GM10248 (cell line): ENCODE measurements at places on chromosomes 3 and 15.

- no peak for DNase-seq
Observed at GRCh38 chr3:8856721-8857120, 87.3 kb upstream of the OXTR start.

DNA sequence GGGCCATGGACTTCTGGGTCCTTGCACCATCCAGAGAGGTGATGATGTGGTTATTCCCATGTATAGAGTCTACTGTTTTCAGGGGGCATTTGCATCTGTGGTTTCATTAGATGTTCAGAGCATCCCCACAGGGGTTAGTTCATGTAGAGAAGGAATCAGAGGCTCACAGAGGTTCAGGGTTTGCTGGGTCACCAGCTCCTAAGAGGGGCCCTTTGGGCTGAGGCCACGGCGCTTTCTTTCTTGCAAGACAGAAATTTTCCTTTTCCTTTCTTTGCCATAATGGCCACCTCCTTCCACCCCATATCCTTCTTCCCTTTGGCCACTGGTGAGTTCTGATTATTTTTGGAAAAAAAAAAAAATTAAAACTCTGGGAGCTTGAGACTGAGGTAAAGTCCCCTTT is 62.3 kb downstream of the APBA2 start:
- DNase-seq = no peak

DNA sequence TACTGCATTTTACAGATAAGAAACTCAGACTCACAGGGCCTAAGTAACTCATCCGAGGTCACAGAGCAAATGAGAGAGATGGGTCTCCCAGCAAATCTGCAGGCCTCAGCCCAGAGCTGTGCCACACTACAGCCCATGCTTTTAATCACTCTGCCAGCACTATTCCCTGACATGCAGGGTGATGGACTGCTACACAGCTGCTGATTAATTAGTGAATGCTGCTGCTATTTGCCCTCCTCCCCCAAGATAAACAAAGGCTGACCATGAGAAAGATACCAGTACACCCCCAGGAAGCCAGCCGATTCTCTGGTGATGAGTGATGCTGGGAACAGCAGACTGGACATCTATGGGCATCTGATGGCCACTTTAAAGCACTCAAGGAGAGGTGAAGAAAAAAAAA is 39.3 kb downstream of the RFTN1 start:
- DNase-seq = no peak

GRCh38 chr3:81173514-81173913 is 587.9 kb downstream of the GBE1 start:
- DNase-seq = no peak

DNA sequence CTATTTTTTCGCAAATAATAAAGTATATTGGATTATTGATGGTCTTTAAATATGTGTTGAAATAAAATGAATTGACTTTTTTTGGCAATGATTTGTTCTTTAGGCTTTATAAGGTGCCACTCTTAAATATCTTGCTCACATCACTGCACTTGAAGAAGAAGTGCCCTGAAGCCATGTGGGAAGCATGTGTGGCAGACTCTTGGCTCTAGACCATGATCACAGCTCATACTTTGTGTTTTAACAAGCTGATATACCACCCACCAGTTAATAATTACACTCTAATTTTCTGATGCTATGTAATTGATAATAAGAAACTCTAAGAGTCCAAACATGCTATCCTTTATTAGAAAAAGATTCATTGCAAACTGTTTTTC is 52.1 kb upstream of the TGFBR2 start:
- no peak for DNase-seq

DNA sequence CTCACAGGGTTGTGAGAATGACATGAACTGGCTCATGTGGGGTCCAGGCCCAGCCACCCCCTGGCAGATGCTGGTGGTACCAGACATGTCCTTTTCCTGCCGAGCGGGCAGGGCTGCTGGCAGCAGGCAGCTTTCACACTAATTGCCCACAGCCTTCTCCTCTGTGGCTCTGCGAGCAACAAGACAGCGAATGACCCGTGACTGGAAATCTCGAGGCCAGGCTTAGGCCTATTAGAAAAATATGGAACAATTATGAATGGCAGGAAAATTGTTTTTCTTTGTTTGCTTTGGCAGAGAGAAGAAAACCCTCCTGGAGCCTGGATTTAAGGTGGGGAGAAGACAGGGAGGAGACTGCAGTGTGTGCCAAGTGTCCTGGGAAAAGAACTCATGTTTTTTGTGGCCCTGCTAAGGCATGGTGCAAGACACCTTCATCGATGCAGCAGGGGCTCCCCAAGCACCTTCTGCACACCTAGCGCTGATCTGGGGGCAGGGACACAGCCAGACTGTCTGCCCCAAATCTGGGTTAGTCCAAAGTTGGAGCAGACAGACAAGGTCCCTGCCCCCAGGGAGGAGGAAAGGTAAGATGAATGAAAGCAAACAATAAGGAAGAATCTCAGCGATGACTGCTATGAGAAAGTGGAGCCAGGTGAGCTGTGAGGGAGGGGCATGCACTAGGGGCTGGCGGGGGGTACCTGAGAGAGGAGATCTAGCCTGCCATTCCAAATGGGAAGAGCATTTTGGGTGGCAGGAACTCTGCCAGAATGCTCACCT is 193.8 kb upstream of the TLE3 start:
- DNase-seq = no peak

GRCh38 chr3:62605413-62606068 is 232.2 kb upstream of the FEZF2 start:
- no peak for DNase-seq

- DNase-seq = no peak
Observed at GRCh38 chr3:36704280-36704679, 60.1 kb downstream of the DCLK3 start.

DNA sequence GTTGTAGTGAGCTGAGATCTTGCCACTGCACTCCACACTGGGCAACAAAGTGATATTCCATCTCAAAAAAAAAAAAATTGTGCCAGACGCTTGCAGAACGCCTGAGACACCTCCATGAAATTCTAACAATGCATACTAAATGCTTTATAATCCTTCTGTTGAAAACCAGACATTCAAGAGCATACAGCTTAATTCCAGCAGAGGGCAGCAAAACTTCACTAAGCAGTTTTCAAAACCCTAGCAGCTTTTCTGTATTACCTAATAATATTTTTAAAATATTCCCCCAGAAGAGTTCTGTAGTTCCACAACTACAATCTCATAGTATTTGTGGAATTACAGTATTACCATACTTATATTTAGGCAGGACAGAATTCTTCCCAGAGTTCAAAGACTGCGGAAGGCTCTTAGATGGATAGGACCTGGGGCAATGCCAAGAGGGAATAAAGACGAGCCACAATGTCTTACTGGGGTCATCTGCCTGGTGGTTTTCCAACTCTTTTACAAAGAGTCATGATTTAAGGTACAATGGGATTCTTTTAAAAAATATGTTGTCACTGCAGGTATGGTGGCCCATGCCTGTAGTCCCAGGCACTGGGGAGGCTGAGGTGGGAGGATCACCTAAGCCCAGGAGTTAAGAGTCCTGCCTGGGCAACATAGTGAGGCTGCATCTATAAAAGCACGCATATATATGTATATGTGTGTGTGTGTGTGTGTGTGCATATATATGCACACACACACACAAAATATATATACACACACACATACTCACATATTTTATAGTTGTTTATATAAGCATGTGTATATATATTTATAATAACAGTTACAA is 19.6 kb upstream of the TASOR start:
- DNase-seq = peak; percentile 61

GRCh38 chr3:105826778-105827634 is 41.8 kb downstream of the CBLB start:
- DNase-seq = no peak

DNA sequence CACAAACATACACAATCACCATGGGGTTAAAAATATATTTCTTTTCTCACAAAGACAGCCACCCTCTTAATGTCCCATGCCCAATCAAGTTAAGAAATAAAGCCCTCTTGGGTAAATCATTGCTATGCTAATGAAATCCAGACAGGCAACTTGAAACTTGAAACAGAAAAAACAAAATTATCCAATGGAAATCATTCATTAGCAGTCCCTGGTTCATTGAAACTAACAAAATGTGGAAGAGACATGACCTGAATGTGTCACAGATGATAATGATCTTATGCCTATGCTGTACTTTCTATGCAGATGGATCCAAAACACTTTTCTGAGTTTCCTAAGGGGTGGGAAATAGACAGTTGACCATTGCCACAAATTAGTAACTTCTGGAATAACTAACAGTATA is 983.7 kb downstream of the MCTP2 start:
- no peak for DNase-seq

GRCh38 chr3:179661777-179662176 is 8.9 kb downstream of the USP13 start:
- DNase-seq = no peak

- no peak for DNase-seq
Observed at GRCh38 chr3:127457094-127457475, 133.4 kb downstream of the TPRA1 start.

- DNase-seq = peak; percentile 78
Observed at GRCh38 chr3:5022187-5022965, 43.1 kb downstream of the BHLHE40 start.

DNA sequence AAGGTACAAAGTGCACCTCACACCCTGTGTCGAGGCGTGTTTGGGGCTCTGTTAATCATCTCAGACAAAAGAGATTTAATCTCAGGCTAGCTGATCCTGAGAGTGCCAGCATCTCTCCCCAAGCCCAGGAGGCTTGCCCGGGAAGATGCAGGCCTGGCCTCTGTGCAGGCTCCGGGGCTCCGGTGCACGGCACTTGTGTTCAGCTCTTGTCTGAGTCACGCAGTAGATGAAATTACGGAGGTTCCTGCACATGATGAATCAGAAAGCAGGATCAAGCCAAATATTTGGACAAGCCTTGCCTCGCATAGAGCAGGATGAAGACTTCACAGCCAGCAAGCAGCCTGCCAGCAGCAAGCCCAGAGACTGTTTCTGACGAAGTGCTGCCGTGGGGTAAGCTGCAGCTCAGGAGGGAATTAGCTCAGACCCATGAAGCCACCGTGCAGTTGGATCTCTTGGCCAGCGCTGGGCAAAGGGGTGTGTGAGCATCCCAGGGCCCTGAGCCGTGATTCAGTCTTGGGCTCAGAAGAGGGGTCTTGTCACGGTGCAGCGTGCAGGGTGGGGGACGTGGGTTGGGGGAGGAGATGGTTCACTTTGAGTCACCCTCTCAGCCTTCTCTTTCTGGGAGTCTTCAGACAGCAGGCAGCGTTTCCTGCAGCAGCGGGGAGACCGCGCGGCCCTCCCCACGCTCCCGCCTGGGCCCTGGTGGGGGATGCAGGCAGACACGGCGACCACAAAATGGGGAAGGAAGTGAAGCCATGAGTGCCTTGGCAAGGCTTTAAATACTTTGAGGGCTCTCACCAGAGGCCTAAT is 89.2 kb upstream of the MEF2A start:
- DNase-seq = peak; percentile 55

DNA sequence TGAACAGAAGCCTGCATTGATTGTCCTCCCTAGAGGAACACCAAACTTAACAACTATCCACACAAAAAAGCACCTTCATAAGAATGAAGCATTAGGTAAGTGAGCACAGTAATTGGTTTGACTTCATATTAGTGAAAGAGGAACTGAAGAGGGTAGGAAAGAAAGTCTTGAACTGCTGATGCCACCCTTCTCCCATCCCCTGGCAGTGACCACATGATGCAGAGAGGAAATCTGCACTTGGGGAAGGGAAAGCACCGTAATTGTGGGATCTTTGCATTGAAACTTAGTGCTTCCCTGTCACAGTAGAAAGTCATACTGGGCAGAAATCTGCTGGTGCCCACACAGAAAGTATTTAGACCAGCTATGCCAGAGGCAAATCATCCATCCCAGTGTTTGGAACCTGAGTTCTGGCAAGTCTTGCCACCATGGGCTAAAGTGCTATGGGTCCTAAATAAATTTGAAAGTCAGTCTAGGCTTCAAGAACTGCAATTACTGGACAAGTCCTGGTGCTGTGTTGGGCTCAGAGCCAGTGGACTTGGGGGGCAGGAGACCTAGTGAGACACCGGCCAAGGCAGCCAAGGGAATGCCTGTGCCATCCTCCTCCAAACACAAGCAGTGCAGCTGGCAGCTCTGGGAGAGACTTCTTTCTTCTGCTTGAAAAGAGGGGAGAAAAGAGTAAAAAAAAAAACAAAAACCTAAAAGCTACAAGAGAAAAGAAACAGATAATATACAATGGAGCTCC is 63.6 kb downstream of the SLC15A2 start:
- no peak for DNase-seq

DNA sequence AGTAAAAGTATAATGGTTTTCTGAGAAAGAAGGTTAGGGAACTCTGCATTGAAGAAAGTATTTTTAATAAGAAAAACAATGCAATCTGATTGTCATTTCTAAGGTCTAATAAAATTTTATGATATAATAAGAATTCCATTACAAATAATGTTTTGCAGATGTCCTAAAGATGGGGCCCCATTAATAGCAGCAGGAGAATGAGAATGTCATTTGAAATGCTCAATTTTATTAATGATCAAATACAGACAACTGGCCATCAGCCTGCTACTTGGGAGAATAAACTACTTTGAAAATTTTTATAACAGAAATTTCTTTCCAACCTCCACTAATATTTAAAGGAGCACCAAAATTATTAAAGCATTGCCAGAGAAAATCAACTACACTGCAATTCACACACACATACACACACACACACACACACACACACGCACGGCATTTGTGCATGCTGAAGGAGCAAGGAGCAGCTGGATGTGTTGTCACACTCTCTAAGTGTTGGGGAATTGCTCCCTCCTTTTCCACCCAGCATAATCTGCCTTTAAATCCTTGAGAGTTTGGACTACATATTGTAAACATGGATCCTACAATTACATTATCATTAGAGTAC is 109.5 kb downstream of the THRB start:
- DNase-seq = no peak

GRCh38 chr15:42696626-42697025 is 40.3 kb downstream of the CDAN1 start:
- DNase-seq = no peak

GRCh38 chr3:6861625-6862000 is 698 bp downstream of the GRM7 start:
- peak; percentile 9 for DNase-seq

DNA sequence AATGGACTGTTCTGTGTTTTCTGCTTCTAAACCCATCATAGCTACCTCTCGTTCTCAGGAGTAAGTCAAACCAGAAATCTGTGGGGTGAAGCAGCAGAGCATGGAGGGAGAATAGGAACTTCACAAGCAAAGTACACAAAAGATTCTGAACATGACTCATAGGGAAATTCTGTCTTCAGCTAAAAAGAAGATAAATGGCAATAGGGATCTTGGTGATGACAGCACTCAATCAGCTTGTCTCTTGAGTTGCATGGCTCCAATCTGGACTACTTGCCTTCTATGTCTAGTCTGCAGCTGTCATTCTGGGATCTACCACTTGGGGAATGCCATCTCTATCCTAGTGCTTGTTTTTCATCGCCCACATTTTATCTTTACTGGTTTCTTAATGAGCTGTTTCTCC is 13.5 kb upstream of the GRAMD1C start:
- DNase-seq = peak; percentile 68

- no peak for DNase-seq
Observed at GRCh38 chr3:20669675-20670074, 483.7 kb upstream of the SGO1 start.

- DNase-seq = no peak
Observed at GRCh38 chr3:144989807-144990206, 1018.2 kb downstream of the DIPK2A start.

GRCh38 chr15:51401872-51402517 is 60.5 kb downstream of the GLDN start:
- peak; percentile 63 for DNase-seq
